Activated T-helper 2 cell treated with anti-CD3 and anti-CD28 coated beads, Interferon-gamma antibody, Interleukin-2, Interleukin-4, amounts not matched to agents 10 μg/mL and 5 μg/mL and 100 μg/mL, durations not matched to agents 14 hours and 24 hours and 36 hours (primary cell): ENCODE measurements at places on chromosomes 16 and 17.

DNA sequence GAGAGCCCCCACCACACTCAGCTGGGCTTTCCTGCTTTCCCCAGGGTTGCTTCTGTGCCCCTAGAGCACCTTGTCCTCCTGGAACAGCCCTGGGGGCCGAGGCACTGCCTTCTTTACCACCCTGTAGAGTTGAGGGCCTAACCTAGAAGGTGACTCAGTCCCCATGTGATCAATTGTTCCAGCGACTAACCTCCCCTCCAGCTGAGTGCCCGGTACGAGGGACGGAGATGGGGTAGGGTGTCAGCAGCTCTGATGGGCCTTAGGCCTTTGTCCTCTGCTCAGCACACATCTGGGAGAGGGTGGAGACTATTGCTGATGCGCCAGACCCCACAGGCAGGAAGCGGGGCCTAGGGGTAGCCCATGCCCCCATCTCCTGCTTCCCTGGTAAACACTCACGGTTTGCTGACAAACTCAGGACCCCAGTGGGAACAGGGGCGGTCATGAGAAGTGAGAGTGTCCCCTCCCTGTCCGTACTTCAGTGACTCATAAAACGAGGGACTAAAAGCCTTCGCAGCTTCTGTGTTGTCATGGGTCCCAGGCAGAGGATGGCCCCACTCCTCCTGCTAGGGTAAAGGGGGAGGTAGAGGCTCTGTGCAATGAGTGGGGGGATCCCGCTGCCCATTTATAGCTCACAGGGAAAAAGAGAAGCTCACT is 33.1 kb downstream of the NECAB2 start:
- no peak for DNase-seq

DNA sequence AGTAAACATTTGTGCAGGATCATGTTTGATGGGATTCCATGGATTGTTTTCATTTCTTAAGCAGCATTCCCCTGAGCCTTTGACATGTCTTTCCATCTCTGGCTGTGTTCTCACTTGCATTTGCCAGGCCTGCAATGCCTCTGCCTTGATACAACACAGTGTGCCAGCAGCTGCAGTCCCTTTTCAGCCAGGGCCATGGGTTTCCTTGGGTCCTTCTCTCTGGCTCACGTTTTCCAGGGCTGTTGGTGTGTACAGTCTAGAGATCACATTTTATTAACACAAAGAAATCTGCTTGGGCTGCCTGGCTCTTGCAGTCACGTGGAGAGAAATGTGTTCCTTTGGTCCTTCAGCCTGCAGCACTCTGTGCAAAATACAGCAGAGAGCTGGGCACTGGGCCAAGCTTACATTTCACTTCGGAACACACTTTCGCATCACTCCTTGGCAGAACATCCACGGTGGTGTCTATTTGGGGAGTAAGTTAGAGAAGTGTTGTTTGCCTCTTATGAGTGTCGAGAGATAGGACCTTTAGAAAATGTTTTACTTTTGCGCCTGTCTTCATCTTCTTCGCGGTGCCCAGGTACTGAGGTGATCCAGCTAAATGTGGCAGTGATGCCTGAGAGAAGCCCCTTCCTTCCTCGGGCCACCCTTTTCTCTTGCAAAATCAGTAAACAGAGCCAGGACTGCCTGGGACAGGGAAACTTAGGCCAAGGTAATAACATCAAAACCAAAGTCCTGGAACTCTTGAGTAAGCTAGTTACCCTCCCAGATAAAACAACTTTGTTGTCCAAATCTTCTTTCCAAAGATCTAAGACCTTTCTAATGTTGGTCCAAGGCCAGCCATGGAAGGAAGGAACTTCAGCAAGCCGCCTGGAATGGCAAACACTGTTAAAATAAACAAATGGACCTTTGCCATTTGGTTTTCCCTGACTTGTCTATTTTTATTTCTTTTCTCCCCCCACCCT is 20.9 kb downstream of the HLF start:
- no peak for DNase-seq

- no peak for DNase-seq
Measured at GRCh38 chr17:44352828-44353671, 7.9 kb downstream of the GRN start.

GRCh38 chr17:8710813-8711212 is 33.8 kb downstream of the CCDC42 start:
- DNase-seq: no peak

GRCh38 chr16:23996258-23996955 is 160.6 kb downstream of the PRKCB start:
- DNase-seq: no peak

DNA sequence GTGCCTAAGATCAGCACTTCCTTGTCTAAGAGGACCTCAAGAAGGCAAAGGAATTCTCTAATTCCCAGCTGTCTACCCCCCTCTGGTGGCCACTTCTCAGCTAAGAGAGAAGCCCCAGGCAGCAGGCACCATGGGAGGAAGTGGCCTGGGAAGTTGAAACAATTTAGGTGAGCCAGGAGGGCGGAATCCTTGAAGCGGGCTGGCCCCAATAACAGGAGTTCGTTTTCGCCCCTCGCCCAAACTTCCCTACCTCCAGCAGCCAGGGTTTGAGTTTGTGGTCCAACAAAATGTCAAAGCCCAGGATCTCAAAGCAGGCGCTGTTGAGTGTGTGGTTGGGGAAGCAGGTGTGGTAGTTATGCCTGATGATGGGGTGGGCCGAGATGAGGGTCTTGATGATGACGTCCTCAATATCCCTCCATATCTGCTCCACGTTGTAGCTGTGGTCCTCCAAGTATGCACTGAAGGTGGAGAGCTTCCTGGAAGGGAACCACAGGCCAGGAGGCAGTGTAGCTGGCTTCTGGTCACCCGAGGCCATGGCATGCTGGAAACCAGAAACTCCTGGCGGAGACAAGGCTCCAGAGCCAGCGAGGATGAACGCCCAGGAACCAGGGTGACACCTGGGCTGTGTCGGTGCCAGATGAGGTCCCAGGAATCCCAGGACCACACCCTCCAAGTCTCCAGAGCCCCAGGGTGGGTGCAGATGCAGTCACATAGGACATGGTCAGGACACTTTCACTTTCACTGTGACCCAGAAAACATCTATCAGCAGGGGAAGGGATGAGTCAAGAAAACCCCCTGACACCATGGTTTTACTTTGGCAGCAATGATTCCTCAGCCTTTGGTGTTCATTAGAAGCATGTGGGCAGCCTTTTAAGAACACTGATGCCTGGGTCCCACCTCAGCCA is 25.6 kb downstream of the TTLL6 start:
- DNase-seq: peak; percentile 13

GRCh38 chr17:19937522-19937921 is 40.1 kb downstream of the AKAP10 start:
- DNase-seq: no peak

GRCh38 chr17:55343900-55344513 is 77.6 kb downstream of the MMD start:
- no peak for DNase-seq

DNA sequence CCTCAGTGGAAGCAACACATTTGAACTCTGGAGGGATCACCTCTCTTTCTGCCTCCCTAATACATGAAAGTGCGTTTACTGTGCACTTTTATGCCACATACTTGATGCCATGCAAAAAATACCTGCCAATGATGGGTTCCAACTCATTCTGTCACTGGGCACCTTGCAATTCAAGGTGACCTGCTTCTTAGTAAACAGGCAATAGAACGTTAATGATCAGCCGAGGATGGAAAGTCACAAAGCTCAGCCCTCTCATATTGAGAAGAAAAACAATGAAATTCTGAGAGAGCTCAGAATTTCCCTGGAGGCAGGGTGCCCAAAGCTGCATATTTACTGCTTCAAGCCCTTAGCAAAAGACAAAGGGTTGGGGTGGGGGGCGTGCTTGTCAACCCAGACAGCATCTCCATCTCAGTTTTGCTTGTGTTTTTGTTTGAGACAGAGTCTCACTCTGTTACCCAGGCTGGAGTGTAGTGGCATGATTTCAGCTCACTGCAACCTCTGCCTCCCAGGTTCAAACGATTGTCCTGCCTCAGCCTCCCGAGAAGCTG is 23.2 kb downstream of the LITAF start:
- no peak for DNase-seq

GRCh38 chr16:83652943-83653342 is 154.8 kb upstream of the HSBP1 start:
- no peak for DNase-seq

DNA sequence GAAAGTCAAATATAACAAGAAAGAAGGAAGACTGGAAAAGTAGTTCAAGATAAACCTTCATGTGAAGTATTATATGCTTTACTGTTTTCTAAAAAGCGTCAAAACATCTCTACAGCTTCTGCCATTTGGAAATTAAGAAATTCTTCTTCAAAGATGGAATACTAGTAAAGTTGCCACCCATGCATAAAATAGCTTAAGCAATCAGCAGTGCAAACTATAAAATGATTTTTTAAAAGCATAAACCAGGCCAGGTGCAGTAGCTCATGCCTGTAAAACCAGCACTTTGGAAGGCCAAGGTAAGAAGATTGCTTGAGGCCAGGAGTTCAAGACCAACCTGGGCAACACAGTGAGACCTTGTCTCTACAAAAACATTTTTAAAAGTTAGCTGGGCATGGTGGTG is 68.2 kb downstream of the USP32 start:
- no peak for DNase-seq

DNA sequence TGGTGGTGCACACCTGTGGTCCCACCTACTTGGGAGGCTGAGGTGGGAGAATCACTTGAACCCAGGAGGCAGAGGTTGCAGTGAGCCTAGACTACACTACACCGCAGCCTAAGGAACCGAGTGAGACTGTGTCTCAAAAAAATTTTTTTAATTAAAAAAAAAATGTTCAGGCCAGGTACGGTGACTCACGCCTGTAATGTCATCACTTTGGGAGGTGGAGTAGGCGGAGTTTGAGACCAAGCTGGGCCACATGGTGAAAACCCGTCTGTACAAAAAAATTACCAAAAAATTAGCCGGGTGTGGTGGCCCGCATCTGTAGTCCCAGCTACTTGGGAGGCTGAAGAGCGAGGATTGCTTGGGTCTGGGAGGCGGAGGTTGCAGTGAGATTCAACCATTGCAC is 3.6 kb upstream of the FAM222B start:
- DNase-seq: no peak

DNA sequence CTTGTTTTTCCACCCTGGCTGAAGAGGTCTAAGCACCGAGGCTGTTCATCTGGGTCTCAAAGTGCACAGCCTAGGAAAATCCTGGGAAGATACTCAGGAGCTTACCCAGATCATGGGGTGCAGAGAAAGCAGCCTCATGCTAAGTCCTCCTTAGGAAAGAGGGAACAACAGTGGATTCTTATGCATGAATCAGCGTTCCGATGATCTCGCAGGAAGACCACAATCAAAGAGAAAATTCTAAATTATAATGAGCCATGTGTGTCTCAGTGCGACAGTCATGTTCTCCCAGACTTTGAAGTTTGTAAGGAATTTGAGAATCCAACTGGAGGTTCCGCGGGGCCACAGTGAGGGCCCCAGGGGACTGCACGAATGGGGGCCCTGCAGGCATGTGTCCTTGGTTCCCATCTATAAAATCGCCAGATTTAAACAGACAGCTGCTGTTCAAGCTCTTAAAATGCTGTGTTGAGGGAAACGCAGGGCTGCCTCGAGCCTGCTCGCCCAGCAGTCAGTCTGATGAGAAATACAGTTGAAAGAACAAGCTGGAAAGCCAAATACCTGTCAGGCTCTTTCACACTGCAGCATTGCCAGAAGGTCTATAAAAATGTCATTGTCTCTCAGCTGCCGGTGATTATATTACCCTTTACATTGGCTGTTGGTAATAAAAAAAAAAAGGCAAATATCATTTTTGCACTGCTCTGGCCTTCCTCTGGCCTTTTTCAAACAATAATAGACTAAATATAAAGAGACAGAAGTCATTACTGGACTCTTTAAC is 152.1 kb downstream of the PMP22 start:
- DNase-seq: no peak

DNA sequence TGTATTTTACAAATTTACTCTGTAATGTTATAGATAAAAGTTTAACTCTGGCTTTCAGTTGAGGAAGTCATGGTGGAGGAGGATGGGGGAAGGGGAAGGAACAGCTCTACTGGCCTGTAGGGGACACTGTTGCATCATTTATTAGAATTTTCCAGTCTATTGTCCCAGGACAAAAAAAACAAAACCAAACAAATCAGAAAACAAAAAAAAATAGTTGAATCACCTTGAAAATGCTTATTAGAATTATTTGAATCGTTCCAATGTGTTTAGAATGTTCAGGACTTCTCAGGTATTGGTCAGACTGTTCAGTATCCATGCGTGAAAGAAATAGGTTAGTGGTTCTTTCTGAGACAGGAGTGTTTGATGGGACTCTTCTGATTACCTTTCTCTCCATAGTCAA is 242.0 kb downstream of the FTO start:
- DNase-seq: no peak

- DNase-seq: peak; percentile 63
Measured at GRCh38 chr17:40068917-40069750, 6.4 kb downstream of the THRA start.

DNA sequence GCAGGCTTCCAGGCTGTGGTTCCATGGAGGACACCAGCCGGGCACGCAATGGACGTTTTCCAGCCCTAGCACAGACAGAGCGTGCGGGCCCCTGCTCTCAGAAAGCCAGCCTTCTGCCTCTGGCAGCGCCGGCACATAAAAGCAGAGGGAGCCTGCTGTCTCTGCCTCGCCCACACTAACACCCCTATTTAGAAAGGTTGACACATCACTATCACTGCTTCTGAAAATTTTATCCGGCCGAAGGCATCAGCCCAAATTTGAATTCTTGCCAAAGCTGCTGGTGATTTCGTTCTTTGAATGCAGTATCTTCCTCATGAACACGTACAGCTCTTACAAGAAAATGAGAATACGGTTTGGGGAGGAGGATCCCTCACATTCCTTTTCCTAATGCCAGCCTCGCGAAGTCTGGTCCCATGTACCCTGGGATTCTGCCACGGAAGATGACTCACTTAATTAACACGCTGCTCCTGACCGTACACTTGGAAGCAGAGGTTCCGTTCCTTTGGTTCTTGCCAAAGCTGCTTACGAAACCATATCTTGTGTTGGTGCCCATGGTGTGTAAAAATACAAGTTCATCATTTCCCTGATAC is 1.3 kb upstream of the RAB11FIP3 start:
- DNase-seq: no peak

- no peak for DNase-seq
Measured at GRCh38 chr17:1606352-1606985, 22.2 kb downstream of the SLC43A2 start.

- DNase-seq: no peak
Measured at GRCh38 chr16:17316005-17316404, 154.8 kb downstream of the XYLT1 start.
